Thoracic aorta (tissue), 2 donors: ENCODE measurements at places on chromosomes 6 and 20.

- no peak for DNase-seq
These were observed 262.8 kb upstream of the MAN1A1 start for GRCh38 chr6:119612176-119612891.

DNA sequence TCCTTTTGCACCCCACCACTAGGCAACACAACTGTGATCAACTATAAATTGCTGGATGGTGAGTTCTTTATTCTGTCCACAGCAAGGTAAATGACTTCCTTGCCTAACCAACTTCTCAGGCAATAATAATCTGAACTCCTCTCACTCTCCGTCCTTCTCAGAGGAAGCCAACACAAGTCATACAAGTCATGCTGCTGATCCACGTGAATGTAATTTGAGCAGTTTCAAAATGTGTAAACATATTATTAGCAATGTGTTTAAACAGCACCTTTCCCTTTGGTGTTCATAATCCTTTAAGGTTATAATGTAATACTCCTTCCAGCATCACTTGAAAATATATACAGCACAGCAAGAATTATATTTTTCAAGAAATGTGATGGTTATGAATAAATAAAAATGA is 127.9 kb downstream of the QRSL1 start:
- DNase-seq = no peak

- no peak for DNase-seq
These were observed 82.5 kb downstream of the PLCG1 start for GRCh38 chr20:41219824-41220223.

DNA sequence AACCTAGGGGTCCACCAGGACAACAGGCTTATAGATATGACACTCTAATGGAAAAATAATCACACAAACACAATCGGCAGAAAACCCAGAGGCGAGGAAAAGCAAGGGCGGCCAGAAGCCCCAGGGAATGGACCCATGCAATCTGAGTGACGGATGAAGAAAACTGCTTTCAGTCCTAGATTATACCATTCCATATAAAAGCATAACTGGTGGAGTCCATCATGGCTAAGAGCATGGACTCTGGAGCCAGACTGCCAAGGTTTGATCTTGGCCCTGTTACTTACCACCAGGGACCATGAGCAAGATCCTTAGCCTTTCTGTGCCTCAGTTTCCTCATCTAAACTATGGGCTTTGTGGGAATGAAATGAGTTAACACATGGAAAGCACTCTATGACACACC is 3.7 kb downstream of the SLC22A16 start:
- no peak for DNase-seq

GRCh38 chr20:41320976-41321375 is 3.4 kb upstream of the ZHX3 start:
- DNase-seq = no peak

- no peak for DNase-seq
These were observed 143.2 kb downstream of the SLC16A10 start for GRCh38 chr6:111230351-111231089.

- no peak for DNase-seq
These were observed 118.9 kb downstream of the ARMC2 start for GRCh38 chr6:108966855-108967755.
